ENCODE measurements at places on chromosomes 16 and 17. TPM values are rescaled to one million over a fixed set of nuclear protein-coding genes. Genes with fewer than 3 reads are reported as not detected.
A peak's percentile ranks its signal among the peaks of the same experiment; 100 is the strongest.

GRCh38 chr16:586047-586644 lies 3.7 kb upstream of the RAB40C start:
- no peak for DNase-seq
- H3K36me3 ChIP-seq, result peaks cover 2% of the 10 kb centered on the region
- H3K27me3 ChIP-seq, result no peaks in the 10 kb centered on the region
- H3K4me1 ChIP-seq, result peaks cover 20% of the 10 kb centered on the region
- no peak overlapping the region for H3K4me3 ChIP-seq
- no peak overlapping the region for H3K27ac ChIP-seq

The MT1A gene
- not detected for total RNA-seq

- H3K36me3 ChIP-seq, result no peaks in the 10 kb centered on the region
- peaks cover 63% of the 10 kb centered on the region for H3K27me3 ChIP-seq
- H3K4me1 ChIP-seq, result peaks cover 8% of the 10 kb centered on the region
These were observed at the start of gene SDK2 for GRCh38 chr17:73644145-73645049. Gene SDK2 (minus strand): TSS chr17:73644445. CDS start chr17:73644088, 357 bp downstream.

- H3K4me1 ChIP-seq, result peaks cover 24% of the 10 kb centered on the region
- H3K4me3 ChIP-seq, result peak overlapping the region; percentile 78
- H3K36me3 ChIP-seq, result no peaks in the 10 kb centered on the region
- peak; percentile 92 for DNase-seq
- H3K27ac ChIP-seq, result peak overlapping the region; percentile 47
These were observed 4.6 kb downstream of the TGFB1I1 start for GRCh38 chr16:31476303-31477219.

The CEP112 gene
- 4.6 TPM for total RNA-seq

The HOXB1 gene
- not detected for total RNA-seq

DNA sequence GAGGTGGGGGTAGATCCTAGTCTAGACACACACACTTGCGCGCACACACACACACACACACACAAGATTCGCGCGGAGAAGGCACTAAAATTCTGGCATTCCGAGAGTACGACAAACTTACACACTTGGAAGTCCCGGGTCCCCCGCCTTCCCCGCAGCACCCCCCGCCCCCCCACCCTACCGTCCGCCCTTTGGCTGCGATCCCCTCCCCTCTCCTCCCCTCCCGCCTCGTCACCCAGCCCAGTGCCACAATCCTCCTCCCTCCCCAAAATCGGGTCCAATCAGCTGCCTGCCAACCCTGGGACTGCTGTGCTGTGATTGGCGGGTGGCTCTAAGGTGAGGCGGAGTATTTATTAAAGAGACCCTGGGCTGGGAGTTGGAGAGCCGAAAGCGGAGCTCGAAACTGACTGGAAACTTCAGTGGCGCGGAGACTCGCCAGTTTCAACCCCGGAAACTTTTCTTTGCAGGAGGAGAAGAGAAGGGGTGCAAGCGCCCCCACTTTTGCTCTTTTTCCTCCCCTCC lies at the start of gene SOX9:
Gene SOX9, plus strand, starts transcription at position 379 of the 522 bp plus-strand sequence. CDS start 372 bp downstream, outside the sequence.
- H3K4me1 ChIP-seq, result peaks cover 6% of the 10 kb centered on the region
- DNase-seq, result no peak
- peaks cover 72% of the 10 kb centered on the region for H3K27me3 ChIP-seq
- H3K36me3 ChIP-seq, result peaks cover 6% of the 10 kb centered on the region
- no peak within 1 kb of the TSS for H3K4me3 ChIP-seq

- no peaks in the 10 kb centered on the region for H3K27me3 ChIP-seq
- no peak overlapping the region for H3K4me3 ChIP-seq
- no peak for DNase-seq
- peaks cover 32% of the 10 kb centered on the region for H3K4me1 ChIP-seq
- H3K27ac ChIP-seq, result no peak overlapping the region
These were observed 43.0 kb upstream of the RHBDL3 start for GRCh38 chr17:32222621-32223020.
